Cardiac septum (tissue), 1 donor: ENCODE measurements at places on chromosomes 13 and 19.

DNA sequence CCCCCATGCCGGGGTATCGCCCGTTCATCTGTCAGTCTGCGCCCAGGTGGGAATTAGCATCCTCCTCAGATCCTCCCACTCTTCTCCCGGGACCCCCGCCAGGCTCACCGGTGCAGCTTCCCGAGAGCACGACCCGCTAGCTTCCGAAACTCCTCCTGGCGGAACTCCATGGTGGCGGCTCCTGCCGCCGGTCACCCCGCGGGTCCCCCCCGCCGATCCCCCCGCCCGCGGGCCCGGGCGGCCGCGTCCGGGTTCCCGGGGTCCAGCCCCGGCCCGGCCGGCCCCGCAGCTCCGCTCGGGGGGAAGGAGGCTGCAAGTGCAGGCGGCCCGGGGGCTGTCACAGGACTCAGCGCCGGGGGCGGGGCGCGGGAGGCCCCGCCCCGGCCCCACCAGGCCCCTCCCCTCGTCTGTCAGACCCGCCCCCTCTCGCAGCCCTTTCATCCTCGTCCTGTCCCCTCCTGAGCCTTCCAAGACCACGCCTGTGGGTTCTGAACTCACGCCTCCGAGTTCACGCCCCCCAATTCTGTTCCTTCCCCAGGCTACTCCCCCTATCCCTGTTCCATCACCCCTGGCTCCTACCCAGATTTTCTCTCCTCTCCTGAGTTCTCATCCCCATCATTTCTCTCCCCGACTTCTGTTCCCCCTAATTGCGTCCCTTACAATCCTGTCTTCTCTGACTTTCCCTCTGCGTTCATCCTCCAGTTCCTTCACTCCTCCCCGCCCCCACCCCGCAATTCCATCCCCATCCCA is at the start of gene SLC17A7:
Gene SLC17A7 (minus strand): TSS at position 318 of the 750 bp plus-strand sequence. CDS start 148 bp downstream, at position 170.
- DNase-seq: no peak

DNA sequence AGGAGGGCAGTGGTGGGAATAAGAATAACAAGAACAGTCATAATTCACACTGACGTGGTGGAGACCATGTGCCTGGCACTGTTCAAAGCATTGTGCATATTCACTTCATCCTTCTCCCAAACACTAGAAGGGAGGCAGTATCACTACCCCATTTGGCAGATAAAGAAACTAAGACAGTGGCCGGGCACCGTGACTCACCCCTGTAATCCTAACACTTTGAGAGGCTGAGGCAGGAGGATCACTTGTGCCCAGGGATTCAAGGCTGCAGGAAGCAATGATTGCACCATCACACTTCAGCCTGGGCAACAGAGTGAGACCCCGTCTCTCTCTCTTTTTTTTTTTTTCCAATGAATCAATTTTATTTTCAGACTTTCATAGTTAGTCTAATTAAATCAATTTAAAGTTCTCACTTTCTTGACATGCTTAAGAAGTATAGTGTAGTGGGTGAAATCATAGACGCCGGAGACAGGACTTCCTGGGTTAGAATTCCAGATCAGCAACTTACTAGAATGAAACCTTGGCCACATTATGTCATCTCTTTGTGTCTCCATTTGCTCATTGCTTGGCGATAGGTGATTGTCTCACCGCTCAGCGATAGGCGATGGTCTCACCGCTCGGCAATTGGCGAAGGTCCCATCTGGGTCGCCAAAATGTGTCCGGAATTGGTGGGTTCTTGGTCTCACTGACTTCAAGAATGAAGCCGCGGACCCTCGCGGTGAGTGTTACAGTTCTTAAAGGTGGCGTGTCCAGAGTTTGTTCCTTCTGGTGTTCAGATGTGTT is 5.3 kb upstream of the ATG4D start:
- DNase-seq: no peak

DNA sequence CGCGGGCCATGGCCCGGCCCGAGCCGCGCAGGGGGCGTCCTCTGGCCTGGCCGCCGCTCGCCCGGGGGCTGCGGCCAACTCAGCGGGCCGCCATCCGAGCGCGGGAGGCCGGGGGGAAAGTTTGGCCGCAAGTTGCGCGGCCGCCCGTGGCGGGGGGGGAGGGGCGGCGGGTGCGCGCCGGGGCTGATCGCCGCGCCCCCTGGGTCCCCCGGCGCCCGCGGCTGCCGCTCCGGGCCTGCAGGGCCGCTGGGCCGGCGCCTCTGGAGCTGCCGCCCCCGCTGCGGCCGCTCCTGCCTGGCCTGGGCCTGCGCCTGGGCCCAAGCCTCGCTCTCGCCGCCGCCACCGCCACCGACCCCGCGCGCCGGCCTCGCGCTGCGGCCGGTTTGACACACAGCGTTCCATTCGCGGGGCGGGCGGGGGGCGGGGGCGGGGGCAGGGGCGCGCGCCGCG is at the start of gene NR2F6:
Gene NR2F6 (minus strand): TSS at position 385 of the 450 bp plus-strand sequence. CDS start 699 bp downstream, outside the sequence.
- DNase-seq: no peak

DNA sequence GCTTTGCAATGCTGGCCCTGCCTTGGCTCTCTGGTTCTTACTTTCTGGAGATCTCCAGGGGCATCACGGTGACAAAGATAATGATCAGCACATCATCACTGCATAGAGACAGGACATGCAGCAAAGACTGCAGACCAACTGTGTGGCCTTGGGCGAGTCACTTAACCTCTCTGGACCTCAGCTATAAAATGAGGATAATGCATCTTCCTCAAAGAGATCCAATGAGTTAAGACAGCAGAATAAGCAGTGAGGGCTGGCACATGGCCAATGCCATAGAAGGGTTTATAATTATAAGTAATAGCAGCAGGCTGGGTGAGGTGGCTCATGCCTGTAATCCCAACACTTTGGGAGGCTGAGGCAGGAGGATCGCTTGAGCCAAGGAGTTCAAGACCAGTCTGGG is 2.4 kb downstream of the MAG start:
- DNase-seq: no peak

DNA sequence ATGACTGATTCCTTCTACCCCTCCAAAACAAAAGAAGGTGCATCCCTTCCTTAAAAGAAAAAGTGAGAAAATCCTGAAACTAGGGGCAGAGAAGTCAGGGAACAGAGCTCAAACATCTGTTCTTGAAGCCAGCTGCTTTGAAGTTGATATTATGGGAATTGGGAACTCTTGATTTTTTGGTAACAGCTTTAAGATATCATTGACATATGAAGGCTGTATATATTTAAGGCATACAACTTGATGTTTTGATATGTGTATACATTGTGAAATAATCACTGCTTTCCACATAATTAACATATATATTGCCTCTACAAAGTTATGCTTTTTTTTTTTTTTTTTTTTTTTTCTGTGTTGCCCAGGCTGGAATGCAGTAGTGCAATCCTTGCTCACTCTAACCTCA is 117.1 kb downstream of the AKAP11 start:
- DNase-seq: no peak

DNA sequence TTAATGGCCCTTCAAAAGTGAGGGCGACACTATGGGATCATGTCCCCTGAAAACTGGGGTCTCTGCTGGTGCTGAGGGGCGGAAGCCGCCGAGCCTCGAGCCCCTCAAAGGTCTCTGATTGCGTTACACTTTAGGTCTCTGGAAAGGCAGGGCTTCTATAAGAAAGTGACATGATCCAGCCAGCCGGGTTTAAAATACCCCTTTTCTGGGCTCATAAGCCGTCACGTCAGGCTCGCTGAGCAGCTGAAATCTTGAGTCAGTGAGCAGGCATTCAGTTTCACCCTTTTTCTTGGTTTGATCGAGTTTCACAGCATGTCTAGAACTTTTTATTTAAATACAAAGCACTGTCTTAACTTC is 600 bp upstream of the HMGB1 start:
- no peak for DNase-seq

DNA sequence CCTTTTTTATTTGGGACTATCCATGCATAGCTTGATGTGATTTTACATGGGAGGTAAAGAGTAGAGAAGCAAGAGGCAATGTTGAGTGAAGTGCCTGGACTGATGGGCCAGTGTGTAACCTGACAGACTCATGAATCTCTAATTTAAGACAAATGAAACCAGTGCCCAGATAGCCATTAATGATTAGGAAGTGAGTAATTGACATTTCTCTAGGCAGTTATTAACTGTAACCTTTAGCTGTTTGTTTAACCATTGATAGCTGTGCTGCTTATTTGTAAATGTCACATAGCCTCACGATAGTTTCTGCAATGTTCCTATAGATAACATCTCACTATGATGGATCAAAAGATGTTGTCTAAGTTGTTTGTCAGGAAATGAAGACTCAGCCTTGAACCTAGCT is 1047.5 kb upstream of the SPRY2 start:
- DNase-seq: no peak

DNA sequence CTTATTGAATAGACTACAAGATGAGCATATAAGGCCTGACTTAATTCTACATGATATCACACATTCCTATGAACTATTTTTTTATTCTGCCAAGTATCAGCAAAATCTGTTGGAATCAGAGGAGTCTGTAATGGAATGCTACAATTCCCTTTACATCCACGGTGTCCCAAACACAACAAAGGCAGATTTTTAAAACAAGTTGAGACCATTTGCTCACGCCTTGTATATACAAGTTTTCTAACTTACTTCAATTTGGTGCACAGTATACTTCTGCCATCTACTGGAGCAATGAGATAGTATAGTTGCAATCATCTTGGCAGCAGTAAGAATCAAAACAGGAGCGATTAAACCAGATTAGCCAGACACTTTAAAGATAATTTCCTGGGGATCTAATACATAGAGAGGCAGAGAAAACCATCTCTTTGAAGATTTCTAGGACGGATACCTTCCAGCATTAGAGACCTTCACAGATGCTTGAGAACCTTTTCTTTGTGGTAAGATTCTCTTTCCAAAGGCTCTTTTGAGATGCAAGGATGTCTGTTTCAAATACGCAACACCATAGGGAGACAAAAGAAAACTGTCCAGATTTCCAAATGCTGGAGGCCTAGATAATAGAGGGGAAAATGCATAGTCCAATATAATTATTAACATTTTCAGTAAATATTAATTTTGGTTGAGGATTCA is 302.0 kb upstream of the MIR17HG start:
- no peak for DNase-seq

DNA sequence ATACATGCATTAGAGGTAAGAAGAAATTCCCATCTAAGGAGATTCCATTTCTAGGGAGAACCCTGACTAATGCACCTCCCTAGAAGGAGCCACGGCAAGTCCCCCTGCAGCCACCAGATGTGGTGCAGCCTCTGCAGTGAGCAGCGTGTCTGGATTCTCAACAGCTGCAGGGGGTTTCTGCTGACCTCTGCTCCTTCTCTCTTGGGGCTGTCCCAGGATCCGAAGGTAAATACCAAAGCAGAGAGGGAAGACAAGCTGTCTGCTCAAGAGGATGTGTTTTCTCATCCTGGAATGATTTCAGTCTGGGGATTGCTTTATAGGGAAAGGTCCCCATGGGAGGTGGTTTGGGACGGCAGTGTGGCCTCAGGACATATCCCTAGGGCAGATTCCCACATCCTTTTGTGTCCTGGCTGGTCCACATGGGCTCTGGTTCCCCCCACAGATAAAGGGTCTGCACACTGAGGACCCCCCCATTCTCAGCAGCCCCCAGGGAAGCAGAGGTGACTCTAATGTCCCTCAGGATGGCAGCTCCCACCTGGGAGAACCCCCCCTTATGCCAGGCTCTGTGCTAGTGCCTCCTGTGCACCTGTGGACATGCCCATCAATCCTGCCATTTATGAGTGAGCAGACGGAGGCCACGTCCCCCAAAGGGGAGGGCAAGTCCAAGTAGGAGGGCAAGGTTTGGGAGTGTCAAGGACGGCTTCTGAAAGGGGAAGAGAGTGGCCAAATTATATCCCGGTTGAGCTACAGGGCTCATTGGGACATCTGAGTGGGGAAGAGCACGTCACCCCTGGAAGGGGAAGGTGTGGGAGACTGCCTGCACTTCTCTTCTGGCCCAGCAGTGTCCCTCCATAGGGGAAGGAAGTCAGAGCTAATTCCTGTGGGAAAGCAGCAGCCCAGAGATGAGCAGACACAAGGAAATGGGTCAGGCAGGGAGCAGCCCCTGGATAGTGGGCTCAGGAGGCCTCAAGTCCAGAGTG is 10.2 kb upstream of the OR10H5 start:
- no peak for DNase-seq

DNA sequence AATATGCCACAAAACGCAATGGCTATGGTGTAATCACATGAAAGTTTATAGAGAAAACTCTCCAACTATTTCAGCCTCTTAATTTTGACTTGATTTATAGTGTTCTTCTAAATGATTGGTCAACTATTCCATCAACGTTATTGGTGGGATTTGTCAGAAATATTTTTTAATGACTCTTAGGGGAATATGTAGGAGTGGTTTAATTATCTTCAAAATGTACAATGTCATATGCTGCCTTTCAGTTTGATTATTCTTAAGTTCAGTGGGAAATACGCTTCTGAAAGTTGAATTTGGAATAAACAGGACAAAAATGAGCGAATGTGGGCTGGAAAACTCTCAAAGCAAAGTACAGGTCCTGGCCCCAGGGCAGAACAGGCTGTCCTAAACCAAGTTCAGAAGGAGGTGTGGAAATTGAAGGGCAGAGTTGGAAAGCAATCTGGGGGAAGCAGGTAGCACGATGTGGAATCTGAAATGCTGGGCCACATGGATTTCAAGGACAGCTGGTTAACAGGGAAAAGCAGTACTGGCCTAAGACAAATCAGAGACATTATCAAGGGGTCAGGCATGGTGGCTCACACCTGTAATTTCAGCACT is 60.8 kb upstream of the MYCBP2 start:
- no peak for DNase-seq
